ENCODE measurements at places on chromosomes 1 and 21. TPM values are rescaled to one million over a fixed set of nuclear protein-coding genes. Genes with fewer than 3 reads are reported as not detected.

DNA sequence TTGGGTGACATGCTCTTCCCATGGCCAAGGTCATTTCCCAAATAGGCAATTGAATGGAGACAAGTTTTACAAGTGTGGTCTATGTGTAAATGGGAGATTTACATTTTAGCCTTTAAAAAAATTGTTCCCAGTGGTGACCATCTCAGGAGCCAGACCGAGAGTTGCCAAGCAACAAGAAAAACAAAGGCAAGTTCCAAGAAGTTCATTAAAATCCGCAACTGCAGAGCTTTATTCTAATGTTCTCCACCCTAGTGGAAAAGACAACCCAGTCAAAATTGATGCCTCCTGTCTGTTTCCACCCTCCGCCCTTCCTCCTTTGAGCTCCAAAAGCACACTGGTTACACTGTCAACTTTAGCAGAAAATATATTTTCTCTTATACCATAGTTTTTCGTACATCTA lies 33.2 kb upstream of the CD55 start:
- H3K36me3 ChIP-seq = no peaks in the 10 kb centered on the region
- peaks cover 18% of the 10 kb centered on the region for H3K27me3 ChIP-seq
- H3K27ac ChIP-seq = no peak overlapping the region
- DNase-seq = no peak
- no peaks in the 10 kb centered on the region for H3K4me1 ChIP-seq

- peaks cover 8% of the 10 kb centered on the region for H3K4me1 ChIP-seq
- H3K36me3 ChIP-seq = no peaks in the 10 kb centered on the region
- DNase-seq = no peak
Measured at GRCh38 chr1:78619446-78619802, 824 bp upstream of the IFI44L start.

The SELL gene
- not detected for total RNA-seq

The PIK3C2B gene
- 70.5 TPM for total RNA-seq

The CFAP74 gene
- 0.12 TPM for total RNA-seq
